ENCODE measurements at places on chromosomes 5 and 9.

DNA sequence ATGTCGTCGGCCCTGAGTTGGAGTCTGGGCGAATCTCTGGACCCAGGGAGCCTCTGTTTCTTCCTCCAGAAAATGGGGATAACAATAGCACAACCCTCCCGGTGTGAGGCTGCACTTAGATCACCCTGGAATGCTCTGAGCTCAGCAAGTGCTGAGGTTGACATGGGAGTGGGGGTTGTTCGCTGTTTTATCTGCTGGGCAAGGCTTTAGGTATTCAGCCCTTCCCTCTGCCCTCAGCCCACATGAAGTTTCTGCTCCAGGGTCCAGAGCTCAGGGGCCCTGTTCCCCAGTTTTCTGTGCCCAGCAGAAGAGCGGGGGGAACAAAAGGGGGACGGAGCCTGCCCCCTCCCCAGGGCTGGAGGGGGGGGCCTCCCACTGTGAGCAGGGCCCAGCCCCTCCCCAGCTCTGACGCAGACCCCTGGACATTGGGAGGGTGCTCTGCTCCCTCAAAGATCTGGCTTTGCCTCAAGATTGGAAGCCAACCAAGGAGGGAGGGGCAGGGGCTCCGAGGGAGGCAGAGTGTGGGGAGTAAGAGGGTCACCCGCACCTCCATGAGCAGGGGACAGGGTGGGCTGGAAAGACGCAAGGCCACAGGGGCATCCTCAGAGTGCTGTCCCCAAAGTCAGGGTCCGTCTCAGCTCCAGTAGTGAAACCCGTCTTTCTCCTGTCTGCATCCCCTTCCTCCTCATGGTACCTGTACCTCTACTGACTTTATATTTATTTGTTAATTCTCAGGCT is 215.6 kb downstream of the C9orf50 start:
- no peak for DNase-seq

GRCh38 chr9:14004110-14004509 is 309.8 kb downstream of the NFIB start:
- no peak for DNase-seq

DNA sequence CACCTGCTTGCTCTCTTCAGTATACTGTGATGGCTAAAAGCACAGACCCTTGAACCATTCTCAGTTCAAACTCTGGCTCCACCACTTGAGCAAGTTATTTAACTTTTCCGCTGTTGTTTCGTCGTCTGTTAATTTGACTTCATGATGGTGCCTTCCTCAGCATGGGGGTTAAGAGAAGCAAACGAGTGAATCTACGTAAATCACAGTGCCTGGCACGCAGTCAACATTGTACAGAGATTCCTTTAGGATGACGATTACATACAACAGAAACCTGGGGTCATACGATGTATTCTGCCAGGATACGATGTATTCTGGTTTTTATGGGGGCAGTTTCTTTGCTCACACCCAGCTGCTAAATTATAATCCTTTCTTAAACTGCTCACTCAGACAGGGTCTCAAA is 515.6 kb downstream of the CCDC171 start:
- no peak for DNase-seq

GRCh38 chr9:34501889-34502425 is 20.8 kb downstream of the ENHO start:
- no peak for DNase-seq

- no peak for DNase-seq
Observed at GRCh38 chr5:100787648-100788047, 115.4 kb downstream of the ST8SIA4 start.

DNA sequence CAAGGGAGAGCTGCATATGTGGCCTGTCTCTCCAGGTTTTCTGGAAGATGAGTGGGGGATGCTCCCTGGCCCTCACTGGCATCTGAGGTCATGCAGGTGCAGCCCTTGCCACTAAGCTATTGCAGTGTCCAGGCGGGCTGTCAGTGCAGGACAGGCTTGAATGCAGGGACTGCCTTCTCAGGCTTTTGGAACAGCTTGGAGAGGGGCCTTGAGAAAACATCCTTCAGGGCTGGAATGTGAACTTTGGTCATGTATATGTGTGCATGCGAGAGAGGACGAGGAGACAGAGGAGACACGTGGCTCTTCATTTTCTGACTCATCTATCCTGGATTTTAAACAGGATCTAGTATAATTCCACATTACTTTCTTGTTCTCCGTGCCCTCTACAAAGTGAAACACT is 90.3 kb downstream of the MACROH2A1 start:
- DNase-seq, result no peak

DNA sequence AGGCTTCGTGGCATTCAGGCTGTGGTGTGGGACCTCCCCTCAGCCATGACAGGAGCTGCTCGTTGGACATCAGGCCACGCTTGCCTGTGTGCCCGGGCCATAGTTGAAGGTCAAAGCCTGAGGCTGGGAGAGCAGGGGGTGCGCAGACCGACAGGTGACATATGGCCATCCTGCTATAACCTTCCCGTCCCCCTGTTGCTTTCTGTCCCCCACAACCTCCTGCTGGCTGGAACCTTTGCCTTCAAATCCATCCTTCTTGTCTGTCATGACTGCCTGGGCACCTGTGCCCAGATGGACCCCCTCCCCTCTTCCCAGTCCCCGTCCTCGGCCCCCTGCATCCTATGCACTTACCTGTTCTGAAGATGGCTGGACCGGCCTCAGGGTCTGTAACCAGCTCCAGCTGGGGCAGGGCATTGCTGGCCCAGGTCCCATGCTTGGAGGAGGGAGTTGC is 83.2 kb downstream of the WNK2 start:
- no peak for DNase-seq

All from suppressor macrophage treated with lipopolysaccharide for 4 hours (primary cell).